A549 treated with GW870086 at 1 μM for 4 hours (cell line): ENCODE measurements at places on chromosomes 2 and 18. TPM values are rescaled to one million over a fixed set of nuclear protein-coding genes. Genes with fewer than 3 reads are reported as not detected.

The NT5DC4 gene
- not detected in 5 replicates for total RNA-seq

The SFXN5 gene
- total RNA-seq, result 10.9 to 15.5 TPM (median 13.1 TPM) in 5 replicates

The FHOD3 gene
- 2.6 to 3.9 TPM (median 3.3 TPM) in 5 replicates for total RNA-seq

The CCDC141 gene
- not detected in 5 replicates for total RNA-seq

The NOP58 gene
- total RNA-seq, result 116 to 132 TPM (median 121 TPM) in 5 replicates

The RNU2-63P gene
- total RNA-seq, result not detected in 5 replicates

The RGPD6 gene
- total RNA-seq, result 5.1 to 12.4 TPM (median 9.1 TPM) in 5 replicates
